ENCODE measurements at places on chromosomes 5 and 9.

- DNase-seq = peak; percentile 60
Measured at GRCh38 chr5:107248066-107248695, 422.6 kb downstream of the EFNA5 start.

- no peak for DNase-seq
Measured at GRCh38 chr5:80037366-80037765, 2.2 kb downstream of the THBS4 start.

- DNase-seq = no peak
Measured at GRCh38 chr9:94639061-94639998, at the start of gene FBP1. TSS of gene FBP1 (minus strand) at chr9:94639518. CDS start at chr9:94639310, 208 bp downstream.

GRCh38 chr9:4316409-4316808 is 16.5 kb upstream of the GLIS3 start:
- no peak for DNase-seq

- DNase-seq = peak; percentile 62
Measured at GRCh38 chr9:136944212-136944518, 373 bp downstream of the FBXW5 start.

GRCh38 chr5:140764177-140764973 is 21.6 kb upstream of the PCDHA1 start:
- DNase-seq = no peak

- peak; percentile 19 for DNase-seq
Measured at GRCh38 chr9:77896938-77897667, 134.5 kb downstream of the GNAQ start.

DNA sequence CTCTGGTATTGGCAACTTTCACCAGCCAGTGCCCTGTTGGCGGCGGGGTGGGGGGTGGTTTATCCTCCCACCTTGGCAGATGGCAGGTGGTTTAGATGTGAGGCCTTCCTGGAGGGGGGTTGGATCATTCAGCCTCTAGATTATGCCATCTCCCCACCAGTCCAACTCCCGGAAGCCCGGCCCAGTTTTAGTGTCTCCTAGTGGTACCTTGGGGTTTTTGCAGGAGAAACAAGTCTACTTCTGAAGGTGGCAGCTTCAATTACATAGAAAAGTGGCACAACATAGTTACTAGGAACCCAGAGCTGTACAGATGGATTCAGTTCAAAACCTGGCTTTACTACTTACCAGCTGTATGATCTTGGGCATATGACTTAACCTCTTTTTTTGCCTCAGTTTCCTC is 11.3 kb downstream of the PRLR start:
- DNase-seq = no peak

DNA sequence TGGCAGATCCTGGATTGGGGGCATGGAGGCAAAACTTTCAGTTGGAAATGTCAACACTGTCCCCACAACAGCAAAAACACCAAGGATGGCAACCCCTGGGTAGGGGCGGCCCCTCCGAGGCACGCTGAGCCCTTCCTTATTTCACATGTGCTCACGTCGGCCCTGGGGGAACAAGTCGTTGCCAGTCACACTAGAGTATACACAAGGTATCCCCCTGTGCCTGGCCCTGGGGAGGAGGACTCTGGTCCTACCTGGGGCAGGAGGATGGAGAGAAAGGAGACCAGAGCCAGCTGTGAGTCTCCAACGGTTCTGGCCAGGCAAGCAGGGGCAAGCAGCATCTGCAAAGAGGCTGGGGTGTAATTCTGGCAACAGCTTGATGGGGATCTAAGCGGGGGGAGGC is 126.9 kb upstream of the FOXD4L5 start:
- DNase-seq = no peak

DNA sequence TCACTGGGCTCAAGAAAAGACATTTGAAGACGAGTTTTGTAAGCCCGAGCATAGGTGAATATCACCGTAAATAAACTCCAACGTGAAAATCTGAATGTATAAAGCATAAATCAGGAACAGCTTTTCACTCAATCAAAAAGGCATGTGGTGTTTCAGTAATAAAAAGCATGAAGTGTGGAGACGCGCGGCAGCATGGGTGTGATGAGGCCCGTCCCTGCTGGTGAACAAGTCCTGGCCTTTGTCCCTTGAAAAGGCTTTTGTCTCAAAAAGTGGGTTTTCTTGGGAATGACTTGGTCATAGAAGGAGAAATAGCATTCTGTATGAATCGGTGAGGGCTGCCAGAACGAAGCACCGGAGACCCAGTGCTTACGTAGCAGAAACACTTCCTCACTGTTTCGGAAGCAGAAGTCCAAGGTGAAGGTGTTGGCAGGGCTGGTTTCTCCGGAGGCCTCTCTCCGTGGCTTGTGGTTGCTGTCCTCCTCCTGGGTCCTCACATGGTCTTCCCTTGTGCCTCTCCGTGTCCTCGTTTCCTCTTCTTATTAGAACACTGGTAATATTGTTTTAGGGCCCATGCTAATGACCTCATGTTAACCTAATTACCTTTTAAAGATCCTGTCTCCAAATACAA is 24.9 kb downstream of the ROPN1L start:
- no peak for DNase-seq

- no peak for DNase-seq
Measured at GRCh38 chr5:149251546-149251945, 20.1 kb upstream of the AFAP1L1 start.

GRCh38 chr5:76165711-76166374 is 82.7 kb downstream of the SV2C start:
- DNase-seq = no peak

DNA sequence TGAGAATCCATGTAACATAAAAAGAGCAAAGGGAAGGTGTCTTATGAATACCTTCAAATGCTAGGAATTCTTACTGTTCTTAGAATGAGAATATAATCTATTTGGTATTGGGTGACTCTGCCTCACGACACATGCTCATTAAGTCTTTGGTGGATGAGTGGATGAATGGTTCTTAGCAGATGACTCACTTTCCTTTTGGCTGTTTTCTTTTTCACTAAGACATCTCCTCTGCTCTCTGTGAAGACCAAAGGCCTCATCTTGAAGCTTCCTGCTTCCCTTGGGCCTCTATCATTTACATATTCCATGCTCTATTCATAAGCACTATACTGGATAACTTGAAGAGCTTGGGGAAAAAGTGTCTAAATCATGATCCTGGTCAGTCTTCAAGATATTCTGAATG is 468.1 kb downstream of the SPATA31D1 start:
- no peak for DNase-seq

- no peak for DNase-seq
Measured at GRCh38 chr5:66903218-66903617, 293.4 kb downstream of the CD180 start.

- no peak for DNase-seq
Measured at GRCh38 chr9:84593352-84593751, 76.2 kb upstream of the NTRK2 start.

- DNase-seq = no peak
Measured at GRCh38 chr5:142881076-142881783, 111.1 kb downstream of the ARHGAP26 start.

- DNase-seq = no peak
Measured at GRCh38 chr9:80792726-80793125, 896.6 kb downstream of the TLE1 start.

DNA sequence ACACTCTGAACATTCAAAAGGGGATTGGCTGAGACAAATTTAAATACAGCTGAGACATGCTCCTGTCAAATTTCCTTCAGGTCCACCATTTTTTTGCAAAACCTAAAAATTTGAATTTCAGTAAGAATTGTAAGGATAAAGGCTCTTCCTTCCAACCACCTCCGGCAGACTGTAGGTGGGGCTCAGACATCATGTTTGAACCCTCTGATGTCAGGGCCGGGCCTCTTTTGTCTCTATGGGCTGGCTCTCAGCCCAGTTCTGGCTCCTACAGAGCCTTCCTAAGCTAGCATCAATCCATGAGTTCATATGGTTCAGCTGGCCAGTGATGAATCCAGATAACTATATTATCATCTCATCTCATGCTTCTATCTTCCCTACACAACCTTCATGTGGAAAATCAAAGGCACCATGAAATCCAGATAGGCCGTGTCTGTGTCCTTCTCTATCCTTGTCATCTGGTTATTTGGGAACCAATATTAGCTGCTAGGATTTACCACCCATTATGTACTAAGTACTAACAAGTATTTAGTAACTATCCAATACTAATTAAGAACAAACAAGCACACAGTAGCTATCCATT is 44.2 kb downstream of the NIPSNAP3B start:
- DNase-seq = no peak

DNA sequence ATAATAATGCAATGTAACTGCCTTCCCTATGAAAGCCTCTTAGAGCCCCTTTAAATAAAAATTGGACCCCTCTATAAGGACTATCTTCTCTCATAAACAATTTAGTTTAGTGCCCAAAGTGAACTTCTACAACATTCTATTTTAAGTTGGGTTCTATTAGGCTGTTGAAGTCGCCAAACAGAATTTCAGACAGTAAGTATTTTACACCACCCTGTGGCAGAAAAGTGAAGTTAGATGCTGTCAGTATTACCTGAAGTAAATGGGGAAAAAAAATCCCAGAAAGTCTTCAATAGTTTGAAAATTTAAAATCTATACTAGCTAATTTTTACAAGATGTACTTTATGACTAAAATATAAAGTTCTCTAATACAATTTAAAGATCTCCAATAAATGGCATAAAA is 29.5 kb downstream of the CAAP1 start:
- no peak for DNase-seq

- no peak for DNase-seq
Measured at GRCh38 chr9:98185611-98186171, 6.7 kb downstream of the CORO2A start.

DNA sequence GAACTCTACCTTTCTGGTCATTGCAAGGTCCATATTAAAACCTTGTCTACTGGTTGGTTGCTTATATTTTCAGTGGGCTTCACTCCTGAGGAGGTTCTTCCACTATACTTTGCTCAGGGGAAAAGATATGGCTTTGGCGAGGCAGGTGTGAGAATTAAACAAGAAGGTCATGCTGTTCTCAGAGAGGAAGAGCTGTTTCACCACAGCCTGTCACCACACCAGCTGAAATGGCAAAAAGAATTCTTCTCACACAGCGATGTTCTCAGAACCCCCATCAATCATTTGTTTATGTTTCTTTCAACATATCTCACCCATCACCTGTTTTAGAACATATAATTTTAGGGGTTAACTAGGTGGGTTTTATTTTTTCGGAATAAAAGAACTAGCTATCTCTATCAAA is 38.6 kb downstream of the CAPSL start:
- DNase-seq = no peak

- DNase-seq = no peak
Measured at GRCh38 chr9:132288361-132288760, 66.4 kb downstream of the SETX start.

GRCh38 chr5:74294231-74294705 is 346.3 kb downstream of the ENC1 start:
- no peak for DNase-seq

DNA sequence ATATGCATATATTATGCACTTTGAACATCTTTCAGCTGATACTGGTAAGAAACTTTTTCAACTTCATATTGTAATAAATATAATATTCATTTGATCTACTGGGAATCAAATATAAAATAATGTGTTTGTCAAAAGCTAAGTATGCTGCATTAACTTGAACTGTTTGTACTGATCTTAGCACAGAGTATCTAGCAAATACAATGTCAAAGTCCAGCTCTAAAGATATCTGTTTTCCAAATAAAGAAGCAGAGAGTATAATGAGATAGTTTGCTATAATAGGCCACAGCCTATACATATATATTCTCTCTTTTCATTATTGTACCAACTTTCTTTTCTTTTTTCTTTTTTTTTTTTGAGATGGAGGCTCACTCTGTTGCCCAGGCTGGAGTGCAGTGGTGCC is 417.0 kb downstream of the TMEM161B start:
- no peak for DNase-seq

GRCh38 chr9:129321286-129322021 is 143.4 kb upstream of the IER5L start:
- no peak for DNase-seq

- DNase-seq = no peak
Measured at GRCh38 chr5:175354964-175355363, 89.0 kb downstream of the DRD1 start.

GRCh38 chr5:35920890-35921289 is 17.5 kb downstream of the CAPSL start:
- DNase-seq = peak; percentile 18

DNA sequence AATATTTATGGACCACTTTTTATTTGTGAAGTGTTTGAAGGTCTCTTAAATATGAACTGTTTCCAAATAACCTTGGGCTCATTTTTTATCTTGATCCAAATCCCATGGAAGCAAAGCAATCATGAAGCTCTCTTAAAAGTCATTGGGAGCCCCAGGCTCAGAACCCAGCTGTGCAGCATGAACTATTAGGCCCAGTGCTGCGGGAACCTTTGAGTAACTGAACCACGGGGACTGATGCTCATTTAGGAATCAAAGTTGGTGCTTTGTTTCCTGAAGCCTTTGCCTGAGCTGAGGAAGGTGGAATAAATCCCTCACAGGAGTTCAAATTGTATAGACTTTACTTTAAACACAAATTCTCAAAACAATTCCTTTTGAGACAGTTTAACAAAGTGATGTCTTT is 27.8 kb downstream of the MAT2B start:
- no peak for DNase-seq

DNA sequence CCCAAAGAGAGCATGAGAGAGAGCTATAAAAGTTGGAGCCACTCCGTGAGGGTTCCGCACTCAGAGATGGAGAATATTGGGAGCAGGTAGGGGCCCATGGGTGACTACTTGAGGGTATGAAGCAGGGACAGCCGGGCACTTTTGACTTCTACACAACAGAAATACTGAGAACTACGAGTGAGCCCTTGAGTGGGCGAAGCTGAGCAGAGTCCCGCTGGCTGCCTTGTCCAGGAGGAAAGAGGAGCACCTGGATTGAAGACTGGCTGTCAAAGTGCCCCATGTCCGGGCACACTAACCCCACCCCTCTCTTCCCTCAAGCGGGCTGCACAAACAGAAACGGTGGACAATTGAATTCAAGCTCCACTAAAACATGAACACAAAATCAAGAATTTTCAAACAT is 33.6 kb downstream of the FYB1 start:
- DNase-seq = no peak

DNA sequence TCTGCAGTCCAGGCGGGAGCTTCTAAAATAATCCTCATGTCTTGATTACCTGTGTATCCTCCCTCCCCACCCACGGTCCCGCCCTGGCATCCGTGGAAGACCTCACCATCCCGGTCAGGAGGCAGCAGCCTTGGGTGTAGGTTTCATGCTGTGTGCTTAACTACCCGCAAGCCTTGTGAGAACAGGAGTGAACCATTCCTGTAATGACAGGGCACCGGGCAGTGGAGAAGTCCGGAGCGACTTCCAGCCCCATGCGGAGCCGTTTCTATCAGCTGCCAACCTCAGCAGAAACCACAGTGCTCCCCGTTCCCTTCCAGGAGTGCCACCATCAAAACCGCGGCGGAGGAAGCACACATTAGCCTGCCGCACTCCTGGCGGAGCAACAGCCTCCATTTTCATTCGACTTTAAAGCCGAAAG is 123.5 kb upstream of the LMX1B start:
- DNase-seq = no peak

DNA sequence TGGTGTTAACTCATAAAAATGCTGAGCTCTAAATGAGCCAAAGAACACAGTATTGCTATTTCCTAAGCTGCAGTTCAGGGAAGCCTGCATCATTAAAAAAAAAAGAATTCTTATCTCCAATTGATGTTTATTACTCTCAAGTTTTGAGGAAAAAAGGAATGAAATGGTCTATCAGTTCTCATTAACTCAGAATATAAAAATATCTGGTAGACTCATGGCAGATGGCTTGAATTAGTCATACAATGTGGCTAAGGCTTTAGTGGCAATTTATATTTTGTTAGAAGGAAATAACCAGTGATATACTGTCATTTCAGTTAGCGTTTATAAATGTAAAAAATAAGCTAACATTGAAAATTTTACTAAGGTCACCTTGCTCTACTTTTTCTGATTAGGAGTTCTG is 1403.4 kb upstream of the C9orf72 start:
- DNase-seq = no peak
